ENCODE measurements at places on chromosomes 16 and 17.

GRCh38 chr17:8991514-8992285, 26.2 kb upstream of the PIK3R5 start:
- no peak for DNase-seq

- no peak for DNase-seq
Measured at GRCh38 chr16:17474572-17474971, 3.8 kb upstream of the XYLT1 start.

DNA sequence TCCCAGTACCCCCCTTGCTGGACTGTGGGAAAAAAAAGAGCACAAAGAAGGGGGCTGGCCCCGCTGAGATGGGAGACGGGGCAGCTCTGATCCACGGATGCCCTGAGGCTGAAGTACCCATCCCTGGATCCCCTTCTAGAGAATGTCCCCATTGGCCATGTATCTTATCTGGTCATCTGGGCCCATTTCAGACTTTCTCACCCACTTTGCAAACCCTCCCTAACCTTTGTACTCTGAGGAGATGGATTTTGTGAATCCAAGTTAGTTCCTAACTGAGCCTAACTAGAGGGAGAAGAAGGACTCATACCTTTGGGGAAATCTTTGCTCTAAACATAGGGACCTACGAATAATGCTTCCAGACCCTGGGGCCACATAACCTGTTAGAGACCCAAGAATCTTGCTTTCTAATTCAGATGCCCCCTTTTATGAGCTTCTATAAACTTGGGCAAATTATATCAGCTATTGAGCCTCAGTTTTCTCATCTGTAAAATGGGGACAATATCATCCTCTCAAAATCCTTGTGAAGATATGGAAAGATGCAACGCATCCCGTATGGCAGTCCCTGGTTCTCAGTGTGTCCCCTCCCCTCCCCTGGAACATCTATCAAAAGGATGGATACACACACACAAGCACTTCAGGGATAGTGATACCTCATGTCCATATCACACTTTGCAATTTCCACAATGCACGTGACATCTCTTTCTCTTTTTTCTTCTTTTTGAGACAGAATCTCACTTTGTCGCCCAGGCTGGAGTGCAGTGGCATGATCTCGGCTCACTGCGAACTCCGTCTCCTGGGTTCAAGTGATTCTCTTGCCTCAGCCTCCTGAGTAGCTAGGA, 16.8 kb upstream of the FZD2 start:
- DNase-seq = no peak

GRCh38 chr16:84040823-84041820, 1.5 kb downstream of the SLC38A8 start:
- no peak for DNase-seq

- no peak for DNase-seq
Measured at GRCh38 chr17:76354747-76355310, 1.1 kb upstream of the PRPSAP1 start.

GRCh38 chr16:2874912-2875362, 8.1 kb upstream of the FLYWCH2 start:
- peak; percentile 62 for DNase-seq

DNA sequence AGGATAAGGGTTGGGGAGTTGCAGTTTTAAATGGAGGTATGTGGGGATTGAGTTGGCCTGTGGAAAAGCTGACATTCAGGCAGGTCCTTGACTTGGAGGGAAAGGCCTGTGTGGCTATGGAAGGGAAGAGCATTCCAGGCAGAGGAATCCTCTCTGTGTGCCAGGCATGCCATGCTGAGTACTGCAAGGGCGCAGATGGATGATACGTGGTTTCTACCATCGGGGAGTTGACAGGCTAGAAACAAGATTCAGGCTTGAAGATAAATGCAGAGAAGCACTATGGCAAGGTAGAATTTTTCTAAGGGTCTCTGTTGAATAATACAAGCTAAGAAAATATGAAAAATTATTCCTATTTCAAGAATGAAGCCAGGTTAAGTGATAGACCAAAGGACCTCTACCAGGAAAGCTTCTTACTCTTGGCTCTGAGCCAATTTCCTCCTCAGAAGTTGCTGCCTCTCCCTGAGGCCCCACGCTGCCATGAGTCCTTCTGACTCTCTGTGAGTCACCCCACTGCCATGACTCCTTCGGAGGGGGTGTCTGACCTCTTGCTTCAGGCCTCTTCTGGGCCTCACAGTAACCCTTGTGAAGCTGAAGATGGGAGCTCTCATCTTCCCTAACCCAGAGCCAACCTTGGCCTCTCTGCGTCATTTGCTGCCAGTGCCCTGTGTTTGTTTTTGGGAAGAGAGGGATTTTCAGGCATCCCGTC, 75.8 kb downstream of the WNT3 start:
- no peak for DNase-seq

DNA sequence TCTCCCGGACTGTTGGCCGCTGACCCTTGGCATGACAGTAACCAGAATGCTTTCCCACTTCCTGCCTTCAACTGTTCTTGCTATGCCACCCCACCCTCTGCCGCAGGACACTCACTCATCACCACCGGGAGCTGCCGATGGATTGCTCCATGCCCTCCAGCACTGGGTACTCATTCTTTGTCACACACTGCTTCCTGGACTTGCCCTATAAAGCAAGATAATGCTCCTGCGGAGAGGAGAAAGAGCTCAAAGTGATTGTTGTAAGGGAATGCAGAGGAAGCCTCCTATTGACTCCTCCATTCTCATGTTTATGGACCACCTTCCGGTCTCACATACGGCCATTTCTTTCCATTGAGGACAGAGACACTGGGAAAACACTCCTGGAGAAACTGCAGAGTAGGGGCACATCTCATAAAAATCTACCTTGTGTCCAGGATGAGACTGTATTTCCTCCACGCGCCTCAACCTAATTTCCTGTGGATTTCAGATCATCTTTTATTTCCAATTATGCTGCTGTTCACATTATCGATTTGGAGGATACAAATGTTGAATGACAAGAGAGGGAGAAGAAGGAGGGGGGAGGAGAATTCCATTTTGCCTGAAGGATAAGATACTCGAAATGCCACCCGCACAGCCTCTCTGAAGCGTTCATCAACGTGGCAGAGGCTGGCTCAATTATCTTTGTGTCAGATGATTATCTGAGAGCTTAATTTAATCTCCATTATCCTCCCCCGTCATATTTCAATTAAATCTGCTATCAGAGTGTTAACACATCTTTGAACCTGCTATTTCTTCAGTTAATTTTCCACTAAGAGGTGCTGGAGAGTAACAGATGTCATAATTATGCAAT, 486.1 kb upstream of the SALL1 start:
- DNase-seq = no peak

GRCh38 chr16:84692451-84693214, 7.2 kb upstream of the USP10 start:
- no peak for DNase-seq

DNA sequence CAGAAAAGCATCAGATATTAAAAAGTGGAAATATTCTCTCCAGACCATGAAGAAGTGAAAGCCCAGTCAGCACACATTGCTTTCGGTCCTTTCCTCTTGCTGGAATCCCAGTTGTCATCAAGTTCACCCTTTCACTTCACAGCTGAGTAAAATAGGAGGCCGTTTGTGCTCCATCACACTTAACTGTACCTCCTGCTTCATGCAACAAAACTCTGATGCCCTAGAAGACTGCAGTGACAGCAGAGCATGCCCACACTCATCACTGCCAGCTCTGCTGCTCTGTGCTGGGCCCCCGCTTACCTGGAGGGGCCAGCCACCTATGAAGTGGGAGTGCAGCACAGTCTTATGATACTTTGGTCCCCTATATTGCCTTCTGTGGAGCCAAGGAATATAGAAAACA, 62.5 kb downstream of the N4BP1 start:
- no peak for DNase-seq
